Hypothalamus (tissue), 51 donors: ENCODE measurements at places on chromosomes 4 and X.

DNA sequence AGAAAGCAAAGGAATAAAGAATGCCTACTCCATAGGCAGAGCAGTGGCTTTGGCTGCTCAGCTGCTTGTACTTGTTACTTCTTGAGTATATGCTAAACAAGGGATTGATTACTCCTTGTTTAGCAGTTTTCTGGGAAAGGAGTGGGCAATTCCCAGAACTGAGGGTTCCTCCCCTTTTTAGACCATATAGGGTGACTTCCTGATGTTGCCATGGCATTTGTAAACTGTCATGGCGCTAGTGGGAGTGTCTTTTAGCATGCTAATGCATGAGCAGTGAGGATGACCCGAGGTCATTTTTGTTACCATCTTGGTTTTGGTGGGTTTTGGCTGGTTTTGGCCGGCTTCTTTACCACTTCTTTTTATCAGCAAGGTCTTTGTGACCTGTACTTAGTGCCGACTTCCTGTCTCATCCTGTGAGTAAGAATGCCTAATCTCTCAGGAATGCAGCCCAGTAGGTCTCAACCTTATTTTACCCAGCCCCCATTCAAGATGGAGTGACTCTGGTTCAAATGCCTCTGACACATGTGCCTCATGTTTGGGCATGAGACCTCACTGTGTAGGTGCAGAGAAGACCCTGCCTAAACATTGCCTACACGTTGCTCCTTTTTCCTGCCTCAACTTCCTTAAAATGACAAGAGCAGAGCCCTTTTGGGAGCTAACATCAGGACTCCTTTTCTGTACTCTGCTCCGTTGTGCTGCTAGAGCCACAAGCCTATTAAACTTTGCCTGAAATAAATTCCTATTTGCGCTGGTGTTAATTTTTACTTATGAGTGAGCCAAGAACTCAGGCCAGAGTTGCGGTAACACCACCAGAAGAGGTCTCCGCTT, 21.0 kb upstream of the UBA6 start:
- no peak for DNase-seq

DNA sequence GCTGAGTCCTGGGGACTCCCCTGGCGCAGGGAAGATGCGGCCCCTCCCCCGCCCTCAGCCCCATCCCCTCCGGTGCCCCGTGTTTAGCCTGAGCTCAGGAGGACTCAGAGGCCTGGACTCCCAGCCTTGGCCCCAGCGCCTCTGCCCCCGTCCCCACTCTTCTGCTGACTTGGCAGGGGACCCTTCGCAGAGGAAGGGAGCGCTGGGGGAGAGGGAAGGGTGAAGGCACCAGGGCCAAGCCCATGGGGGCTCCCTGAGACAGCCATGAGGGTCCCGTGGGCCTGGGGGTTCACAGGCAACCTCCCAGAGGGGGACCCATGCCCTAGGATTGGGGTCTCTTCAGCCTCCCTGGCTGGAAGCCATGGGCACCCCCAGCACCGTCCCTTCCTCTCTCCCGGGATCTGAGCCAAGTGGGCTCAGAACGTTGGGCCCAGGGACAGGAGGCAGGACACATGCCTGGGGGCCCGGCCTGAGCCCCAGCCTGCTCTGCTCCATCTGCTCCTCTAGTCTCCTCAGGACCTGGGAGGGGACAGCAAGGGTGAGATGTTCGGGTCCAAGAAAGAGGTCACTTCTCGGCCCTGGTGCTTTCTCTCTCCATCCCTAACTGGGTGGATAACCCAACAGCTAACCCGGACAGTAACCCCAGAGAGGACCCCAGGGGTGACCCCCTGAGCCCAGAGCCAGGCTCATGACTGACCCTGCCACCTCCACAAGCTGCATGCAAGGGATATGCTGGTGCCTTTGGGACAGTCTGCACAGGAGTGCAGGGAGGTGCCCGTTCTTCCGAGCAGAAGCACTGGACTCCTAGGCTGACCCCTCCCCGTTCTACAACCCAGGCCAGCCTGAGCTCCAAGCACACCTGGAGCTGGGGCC, 1.5 kb upstream of the CPLX1 start:
- no peak for DNase-seq

DNA sequence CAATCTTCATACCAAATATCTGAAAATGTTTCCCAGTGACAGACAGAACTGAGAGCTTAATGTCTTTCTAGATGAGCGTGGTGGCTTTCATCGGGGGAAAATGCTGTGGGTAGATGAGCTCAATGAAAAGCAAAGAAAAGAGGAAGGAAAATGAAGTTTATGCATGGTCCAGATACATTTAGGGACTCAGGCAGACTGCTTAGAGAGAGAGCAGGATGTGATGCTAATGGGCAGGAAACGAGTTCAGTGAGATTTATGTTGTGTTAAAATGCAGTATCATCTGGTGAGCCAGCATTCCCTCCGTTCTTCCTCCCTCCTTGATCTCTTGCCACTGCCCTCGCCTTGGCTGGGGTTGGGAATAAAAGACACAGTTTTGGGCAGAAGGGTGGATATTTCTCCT, 229.2 kb downstream of the GBA3 start:
- no peak for DNase-seq

GRCh38 chrX:17098516-17099247, 152.2 kb downstream of the REPS2 start:
- no peak for DNase-seq

- no peak for DNase-seq
These were observed 69.6 kb upstream of the PCDH18 start for GRCh38 chr4:137601934-137602333.

DNA sequence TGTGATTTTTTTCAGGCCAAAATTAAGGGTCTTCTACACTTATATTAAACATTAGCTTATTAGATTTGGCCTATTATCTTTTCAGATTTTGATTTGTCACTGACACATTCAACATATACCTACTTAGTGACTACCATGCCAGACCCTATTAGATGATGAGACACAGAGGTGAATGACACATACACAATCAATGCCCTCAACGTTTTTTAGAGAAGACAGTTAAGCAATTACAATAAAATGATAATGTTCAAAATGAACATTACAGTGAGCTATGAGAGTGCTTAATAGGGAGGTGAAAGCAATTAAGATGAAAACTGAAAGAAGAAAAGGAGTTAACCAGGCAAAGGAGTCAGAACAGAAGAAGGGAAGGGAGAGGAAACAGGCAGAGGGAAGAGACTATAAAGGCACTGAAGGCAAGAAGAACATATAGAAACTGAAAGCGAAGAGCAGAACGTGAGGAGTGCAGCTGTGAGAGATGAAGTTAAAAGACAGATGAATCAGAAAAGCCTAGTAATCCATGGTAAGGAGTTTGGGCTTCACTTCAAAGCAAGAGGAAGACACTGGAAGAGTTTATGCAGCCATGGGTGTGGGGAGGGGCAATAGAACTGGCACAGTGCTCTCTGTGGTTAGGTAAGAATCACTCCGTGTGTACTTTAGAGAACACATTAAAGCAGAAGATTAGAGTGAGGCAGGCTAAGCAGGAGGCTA, 119.0 kb downstream of the REELD1 start:
- no peak for DNase-seq

- no peak for DNase-seq
These were observed 29.2 kb downstream of the NKX1-1 start for GRCh38 chr4:1376841-1377605.

DNA sequence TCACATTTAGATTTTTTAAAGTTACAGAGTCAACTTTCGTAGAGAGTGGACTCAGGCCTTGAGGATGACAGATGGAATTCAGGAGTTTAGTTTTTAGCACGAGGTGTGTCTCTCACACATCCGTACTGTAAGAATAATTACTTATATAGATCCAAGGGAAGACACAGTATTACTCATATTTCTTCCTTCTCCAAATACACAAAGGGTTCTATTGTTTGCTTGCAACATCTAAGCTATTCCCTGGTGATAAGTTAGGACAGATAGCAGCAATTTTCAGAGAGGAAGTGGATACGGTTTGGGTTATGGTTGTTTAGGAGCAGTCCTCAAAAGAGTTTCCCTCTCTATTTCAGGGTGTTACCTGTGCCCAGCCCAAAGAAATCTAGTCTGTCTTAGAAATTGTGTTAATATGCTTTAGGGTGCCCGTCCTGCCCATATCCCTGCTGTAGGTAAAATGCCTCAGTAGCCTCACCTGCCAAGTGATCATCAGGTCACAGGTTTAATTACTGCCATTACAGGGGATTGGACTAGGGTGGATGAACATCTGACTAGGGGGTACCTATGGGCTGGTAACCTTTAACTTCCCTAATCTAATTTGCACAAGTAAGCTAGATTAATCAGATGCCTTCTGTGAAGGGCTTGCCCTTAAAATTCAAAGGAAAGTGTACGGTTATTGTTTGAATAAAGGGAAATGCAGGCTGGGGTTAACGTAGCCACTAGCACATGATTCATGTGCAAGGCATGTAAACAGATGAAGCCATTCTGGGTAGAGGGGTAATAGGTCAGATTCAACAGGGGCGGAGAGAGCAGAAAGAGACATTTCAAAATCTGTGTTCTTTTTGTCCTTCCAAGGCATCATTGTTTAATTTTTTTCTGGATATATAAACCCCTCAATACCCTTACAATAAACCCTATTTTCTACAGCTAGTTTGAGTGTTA, 8.7 kb upstream of the PPP3CA start:
- DNase-seq = no peak

DNA sequence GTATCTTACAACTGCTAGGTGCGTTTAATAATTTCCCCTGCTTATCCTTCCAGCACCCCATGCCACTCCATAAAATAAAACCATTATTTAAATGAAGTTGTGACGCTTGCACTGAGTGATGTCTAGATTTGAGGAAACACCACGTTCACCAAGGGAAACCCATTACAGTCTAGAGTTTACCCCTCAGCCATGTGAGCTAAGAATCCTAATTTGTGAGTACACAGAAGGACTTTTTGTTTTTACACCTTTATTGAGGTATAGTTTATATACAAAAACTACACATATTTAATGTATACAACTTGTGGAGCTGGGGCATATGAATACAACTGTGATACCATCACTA, 326.8 kb downstream of the RAPGEF2 start:
- DNase-seq = no peak

- DNase-seq = no peak
These were observed 43.4 kb upstream of the CCKAR start for GRCh38 chr4:26533685-26534084.
